ENCODE measurements at places on chromosomes 5 and 9.

DNA sequence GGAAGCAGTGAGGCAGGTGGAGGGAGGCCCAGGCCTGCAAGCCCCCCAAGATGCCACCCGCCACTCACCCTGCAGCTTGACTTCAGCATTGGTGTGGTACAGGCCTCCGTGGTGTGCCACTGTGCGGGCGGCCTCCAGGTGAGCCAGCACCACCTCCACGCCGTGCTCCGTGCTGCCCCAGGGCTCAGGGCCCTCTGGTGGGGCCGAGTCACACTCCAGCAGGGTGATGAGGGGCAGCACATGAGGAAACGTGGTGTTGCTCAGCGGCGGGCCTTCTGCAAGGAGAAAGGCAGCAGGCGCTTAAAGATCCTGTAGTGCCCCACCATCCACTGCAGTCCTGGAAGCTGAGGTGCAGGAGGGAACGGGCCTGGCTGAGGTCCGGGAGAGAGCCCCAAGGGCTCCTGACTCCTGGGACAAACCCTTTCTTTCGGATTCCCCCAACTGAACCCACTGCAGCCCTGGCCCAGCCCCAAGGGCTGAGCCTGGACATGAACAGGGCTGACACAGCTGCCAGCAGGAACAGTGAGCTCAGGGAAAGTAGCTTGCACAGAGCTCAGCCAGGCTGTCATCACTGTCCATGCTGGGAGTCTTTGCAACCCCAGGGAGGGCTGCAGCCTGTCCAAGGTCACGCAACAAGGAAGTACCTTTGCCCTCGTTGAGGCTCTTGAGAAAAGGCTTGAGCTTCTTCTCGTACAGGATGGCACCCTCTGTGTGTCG is 4.7 kb upstream of the TOR2A start:
- no peak for DNase-seq

DNA sequence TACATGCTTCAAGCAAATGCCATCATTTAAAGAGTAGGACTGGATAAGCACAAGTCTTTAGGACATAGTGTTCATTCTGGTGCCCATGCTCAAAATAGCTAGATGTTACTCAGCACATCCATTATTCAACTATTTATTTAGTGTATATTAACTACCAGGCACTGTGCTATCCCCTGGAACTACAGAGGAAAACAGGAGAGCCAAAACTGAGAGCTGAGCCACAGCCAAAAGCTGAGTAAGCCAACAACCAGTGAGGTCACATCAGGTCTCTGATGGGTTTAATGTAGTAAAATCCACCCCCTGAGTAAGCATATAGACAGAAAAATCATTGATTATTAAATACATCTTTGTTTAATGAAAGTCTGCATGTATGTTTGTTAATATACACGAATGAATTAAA is 469.3 kb upstream of the DMAC1 start:
- DNase-seq: no peak

GRCh38 chr9:124875501-124875900 is 13.6 kb downstream of the ARPC5L start:
- DNase-seq: no peak

GRCh38 chr5:150497274-150497988 is 10.5 kb upstream of the NDST1 start:
- DNase-seq: no peak

- DNase-seq: no peak
Observed at GRCh38 chr9:116555556-116556155, 131.4 kb upstream of the TRIM32 start.

DNA sequence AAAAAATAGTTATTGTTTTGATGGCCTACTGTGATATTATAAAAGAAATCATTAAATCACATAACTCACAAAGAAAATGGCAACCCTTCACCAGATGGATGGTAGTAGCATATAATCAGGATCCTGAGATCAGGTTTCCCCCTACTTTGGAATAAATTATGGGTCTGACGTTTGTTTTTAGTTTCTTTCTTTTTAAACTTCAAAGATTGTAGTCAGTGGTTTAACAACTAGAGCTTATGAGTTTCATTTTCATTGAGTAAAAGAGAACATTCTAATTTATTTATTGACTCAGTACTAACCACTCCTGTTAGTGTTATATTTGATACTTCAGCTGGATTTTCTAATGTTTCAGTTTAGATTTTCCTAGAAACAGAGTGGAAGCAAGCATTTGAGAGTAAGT is 218.0 kb upstream of the PCSK5 start:
- no peak for DNase-seq

- DNase-seq: no peak
Observed at GRCh38 chr9:130537346-130538050, 41.9 kb upstream of the FUBP3 start.

DNA sequence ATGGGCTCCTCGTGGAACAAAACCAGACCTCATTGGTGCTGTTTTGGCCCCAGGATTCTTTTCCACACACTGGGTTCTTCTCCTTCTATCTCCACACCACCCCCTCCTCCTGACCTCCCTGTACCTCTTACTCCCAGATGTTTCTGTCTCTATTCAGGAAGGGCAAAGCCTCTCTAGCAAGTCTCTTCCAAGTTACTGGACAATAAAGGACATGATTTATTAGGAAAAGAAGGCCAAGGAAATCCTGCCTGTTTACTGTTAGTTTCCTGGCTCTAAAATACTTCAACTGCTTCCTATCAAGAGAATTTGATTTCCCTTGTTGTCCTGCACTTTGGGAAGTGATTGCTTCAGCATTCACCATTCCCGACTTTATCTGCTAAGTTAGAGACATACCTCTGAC is 262.0 kb downstream of the SAXO1 start:
- DNase-seq: no peak

GRCh38 chr5:62684310-62684709 is 105.7 kb downstream of the LRRC70 start:
- no peak for DNase-seq

DNA sequence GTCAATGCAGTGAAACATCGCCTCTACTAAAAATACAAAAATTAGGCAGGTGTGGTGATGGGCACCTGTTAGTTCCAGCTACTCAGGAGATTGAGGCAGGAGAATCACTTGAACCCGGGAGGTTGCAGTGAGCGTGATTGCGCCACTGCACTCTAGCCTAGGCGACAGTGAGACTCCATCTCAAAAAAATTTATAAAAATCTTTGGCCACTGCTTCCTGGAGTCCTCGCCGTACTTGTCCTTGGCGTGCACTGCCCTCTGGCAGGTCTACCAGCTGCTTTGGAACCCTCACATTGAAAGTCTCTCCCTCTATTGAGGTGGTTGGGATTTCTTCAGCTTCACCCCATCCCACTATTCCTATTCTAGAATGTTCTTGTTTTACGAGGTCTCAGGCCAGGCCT is 25.0 kb downstream of the DYNC2I2 start:
- no peak for DNase-seq

- DNase-seq: no peak
Observed at GRCh38 chr5:5289537-5289936, 132.9 kb upstream of the ICE1 start.
